Hindlimb muscle (tissue), 1 donor: ENCODE measurements at places on chromosomes 3 and 15. TPM values are rescaled to one million over a fixed set of nuclear protein-coding genes. Genes with fewer than 3 reads are reported as not detected.
A peak's percentile ranks its signal among the peaks of the same experiment; 100 is the strongest.

DNA sequence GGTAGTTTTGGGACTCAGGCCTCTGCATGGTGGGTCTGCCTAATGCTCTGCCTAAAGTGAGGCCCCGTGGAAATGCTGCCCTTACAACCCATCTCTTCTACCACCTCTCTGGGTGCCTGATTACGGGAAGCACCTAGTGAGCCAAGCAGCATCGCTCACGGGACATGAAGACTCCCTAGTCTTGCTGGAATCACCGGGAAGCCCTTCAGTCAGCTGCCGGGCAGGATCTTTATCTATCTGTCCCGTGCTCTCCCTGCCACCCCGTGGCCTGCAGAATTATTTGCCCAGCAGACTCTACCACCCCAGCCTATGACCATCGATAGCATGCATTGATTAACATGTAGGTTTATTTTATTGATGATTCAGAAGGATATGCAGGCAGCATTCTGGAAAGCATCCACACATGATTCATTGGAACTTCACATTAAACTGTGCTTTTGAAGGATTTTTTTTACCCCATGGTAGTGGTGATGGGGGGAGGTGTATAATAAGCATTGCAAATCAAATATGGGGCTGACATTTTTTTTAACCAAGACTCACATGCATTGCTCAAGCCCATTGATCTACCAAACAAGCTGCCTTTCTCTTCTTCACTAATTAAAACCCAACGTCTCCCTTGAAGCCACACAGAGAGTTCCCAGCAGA is 63.1 kb downstream of the ATP2B2 start:
- DNase-seq: no peak

DNA sequence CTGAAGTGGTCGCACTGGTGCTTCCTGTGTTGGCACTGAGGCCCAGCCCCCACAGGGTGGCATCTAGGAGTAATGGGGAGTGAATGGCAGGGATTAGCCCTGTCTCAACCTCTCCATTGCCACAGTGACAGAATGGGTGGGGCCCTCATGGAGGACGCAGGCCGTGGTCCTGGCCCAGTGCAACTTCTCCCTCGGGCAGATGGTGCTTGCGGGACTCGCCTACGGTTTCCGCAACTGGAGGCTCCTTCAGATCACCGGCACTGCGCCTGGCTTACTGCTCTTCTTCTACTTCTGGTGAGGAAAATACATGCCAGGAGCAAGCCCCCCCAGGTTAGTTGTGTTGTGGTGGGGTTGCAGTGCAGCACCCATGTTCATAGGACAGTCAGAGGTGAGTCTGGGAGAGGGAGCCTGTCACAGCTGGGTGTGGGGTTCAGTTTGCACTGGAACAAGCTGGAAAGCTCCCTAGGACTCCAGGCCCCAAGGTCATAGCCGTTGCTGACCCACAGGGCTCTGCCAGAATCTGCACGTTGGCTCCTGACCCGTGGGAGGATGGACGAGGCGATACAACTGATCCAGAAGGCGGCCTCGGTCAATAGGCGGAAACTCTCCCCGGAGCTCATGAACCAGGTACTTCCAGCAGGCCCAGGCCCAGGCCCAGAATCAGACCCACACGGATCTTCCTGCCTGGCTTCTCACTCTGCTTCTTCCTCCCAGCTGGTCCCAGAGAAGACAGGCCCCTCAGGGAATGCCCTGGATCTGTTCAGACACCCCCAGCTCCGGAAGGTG is 7.0 kb upstream of the SLC22A14 start:
- DNase-seq: no peak

Gene SCN5A
- 4.1 TPM for polyA plus RNA-seq

- no peak for DNase-seq
Observed at GRCh38 chr15:39625856-39626255, 45.0 kb downstream of the THBS1 start.

DNA sequence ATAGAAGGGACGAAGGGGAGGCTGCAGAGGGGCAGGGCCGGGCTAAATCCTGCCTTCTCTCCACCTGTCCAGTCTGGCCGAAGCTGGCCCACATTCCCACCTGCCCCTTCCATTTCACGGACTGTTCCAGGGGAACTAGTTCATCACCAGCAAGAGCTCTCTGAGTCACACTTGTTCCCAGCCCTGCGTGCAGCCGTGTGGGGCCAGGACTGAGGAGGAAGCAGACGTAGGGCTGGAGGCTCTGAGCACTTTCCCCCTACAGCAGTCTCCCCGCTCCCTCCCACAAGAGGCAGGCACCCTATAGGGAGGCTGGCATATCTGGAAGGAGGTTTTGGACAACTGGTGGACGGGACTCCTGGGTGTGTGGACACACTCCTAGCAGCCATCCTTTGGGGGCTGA is 3.0 kb downstream of the ITIH4 start:
- DNase-seq: no peak

GRCh38 chr3:113243846-113244245 is 32.5 kb downstream of the BOC start:
- no peak for DNase-seq

- DNase-seq: no peak
Observed at GRCh38 chr15:92903631-92903965, 3.5 kb downstream of the CHD2 start.

Gene RPP25
- 1.1 TPM for polyA plus RNA-seq

DNA sequence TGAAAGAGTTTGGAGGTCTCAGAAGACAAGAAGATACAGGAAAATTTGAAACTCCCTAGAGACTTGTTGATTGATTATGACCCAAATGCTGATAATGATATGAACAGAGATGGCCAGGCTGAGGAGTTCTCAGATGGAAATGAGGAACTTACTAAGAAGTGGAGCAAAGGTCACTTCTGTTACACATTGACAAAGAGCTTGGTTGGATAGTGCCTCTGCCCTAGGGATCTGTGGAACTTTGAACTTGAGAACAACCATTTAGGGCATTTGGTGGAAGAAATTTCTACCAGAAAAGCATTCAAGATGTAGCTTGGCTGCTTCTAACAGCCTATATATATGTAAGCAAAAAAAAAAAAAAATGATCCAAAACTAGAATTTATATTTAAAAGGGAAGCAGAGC is 48.9 kb upstream of the NAALADL2 start:
- DNase-seq: no peak

DNA sequence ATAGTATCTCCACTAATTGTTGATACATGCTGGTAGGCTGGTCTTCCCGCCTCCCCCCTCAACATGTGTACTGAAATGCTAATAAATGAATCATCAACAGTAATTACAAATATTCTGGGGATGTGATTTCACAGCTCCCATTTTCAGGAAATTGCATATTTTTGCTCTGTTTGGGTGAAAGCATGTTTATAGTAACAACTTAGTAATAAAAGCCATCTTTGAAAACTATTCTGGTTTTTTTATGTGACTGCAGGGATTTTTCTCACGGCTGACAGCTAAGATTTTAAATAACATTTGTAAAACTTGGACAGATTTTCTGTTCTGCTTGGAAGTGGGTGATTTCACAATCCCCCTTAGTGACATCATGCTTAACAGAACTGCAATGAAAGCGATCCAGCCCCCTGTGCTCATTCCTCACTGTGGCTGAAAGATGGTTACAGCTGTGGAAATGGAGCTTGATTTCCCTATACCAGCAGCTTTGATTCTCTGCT is 25.6 kb upstream of the FAM174B start:
- peak; percentile 82 for DNase-seq

Gene CCR1
- 3.1 TPM for polyA plus RNA-seq

- DNase-seq: no peak
Observed at GRCh38 chr3:16768956-16769355, 115.8 kb upstream of the PLCL2 start.

GRCh38 chr3:142929890-142930289 is 33.6 kb downstream of the PAQR9 start:
- no peak for DNase-seq

DNA sequence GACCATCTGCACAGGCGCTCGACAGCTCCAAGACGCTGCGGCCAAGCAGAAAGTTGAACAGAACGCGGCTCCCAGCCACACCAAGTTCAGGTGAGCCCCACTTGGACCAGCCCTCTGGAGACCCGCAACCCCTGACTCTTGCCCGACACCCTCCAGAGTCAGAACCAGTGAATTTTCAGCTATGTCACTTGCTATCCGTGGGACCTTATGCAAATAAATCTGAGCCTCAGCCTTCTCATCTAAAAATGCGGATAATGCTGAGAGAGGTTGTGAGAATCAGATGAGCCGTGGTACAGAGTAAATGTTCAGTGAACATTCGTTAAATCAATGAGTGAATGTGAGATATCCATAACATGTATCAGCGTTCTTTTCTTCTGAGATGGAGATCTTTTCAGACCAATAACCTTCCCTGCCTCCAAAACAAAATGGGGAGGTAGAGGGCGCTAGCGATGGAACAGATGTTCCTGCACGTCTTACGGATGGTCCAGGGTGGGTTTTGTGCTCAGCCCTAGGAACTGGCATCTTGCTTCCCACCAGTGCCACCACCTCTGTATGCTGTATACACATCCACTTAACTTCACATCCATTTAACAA is 524 bp downstream of the MRPS11 start:
- DNase-seq: no peak

- no peak for DNase-seq
Observed at GRCh38 chr3:16437640-16438039, 75.9 kb downstream of the RFTN1 start.

DNA sequence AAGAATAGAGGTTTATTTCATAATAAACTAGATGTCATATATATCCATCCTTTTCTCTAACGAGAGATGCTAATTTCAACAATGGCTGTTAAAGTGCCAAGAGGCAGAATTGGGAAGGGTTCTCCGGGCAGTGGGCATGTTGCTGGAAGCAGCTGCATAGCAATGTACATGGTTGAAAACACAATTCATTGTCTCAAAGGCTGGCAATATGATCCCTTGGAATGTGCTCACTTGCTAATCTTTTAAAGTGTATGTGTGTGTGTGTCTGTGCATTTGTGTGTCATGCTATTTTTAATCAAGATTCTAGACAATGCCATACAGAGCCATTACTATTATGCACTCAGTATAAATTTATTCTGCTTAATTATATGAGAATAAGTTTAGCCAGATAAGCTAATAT is 1020.3 kb downstream of the NAALADL2 start:
- no peak for DNase-seq

GRCh38 chr3:72458375-72458774 is 389.9 kb downstream of the SHQ1 start:
- no peak for DNase-seq

Gene PSTPIP1
- 2.5 TPM for polyA plus RNA-seq

- DNase-seq: no peak
Observed at GRCh38 chr15:32739522-32740063, 21.8 kb downstream of the GREM1 start.

- DNase-seq: no peak
Observed at GRCh38 chr3:38382506-38383080, 36.0 kb downstream of the XYLB start.

DNA sequence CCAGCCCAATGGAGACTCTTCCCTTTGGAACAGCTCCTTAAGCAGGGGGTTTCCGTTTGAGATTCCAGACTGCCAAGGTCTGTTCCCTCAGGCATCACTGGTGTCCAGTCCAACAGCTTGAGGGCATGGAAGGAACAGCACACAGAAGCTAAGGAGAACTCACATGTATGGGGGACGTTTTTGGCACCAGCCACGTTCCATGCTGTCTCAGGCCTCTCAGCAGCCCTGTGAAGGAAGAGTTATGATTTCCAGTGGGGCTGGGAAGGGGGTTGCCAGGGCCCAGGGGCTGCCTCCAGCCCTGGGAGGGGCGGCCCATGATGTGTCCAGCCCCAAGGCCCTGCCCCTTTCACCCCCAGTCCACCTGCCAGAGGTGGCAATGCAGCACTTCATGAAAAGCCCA is 7.5 kb upstream of the RHO start:
- DNase-seq: no peak

Gene CISH
- polyA plus RNA-seq: 16.5 TPM

Gene HMG20A
- 51.4 TPM for polyA plus RNA-seq

Gene NPAP1
- polyA plus RNA-seq: not detected

DNA sequence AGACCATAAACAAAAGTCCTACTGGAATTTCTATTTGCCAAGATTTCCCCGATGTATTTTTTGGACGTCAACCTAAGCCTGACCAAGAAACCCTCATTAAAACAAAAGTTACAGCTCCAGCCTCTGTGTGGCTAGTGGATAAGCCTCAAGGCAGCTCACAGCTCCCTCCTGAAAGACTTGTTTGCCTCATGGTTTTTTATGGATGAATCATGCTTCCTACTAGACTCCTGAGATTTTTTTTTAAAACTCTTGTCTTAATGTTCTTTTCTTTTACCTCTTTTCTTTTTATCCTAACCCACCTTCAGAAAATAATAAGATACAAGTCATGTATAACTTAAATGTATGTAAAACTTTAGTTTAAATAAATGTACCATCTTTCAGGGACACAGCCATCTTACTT is 52.4 kb downstream of the SUCNR1 start:
- DNase-seq: no peak

DNA sequence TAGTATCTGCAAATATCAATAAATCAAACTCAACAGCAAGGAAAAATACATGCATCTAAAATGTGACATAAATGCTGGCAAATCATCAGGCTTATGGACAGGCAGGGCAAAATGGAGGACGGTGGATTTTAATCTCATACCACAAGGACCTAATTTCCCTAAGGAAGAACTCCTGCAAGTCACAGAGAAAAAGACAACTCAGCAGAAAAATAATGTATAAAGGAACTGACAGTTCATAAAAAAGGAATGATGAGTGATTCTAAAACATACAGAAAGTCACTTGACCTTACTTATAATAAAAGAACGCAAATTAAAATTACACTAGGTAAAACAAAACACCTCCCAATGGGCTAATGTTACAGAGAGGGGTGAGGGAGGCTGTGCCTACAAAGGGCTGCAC is 17.2 kb downstream of the TUBGCP5 start:
- no peak for DNase-seq

Gene TCTA
- polyA plus RNA-seq: 21.3 TPM

Gene C15orf40
- 17.9 TPM for polyA plus RNA-seq

Gene IL5RA
- polyA plus RNA-seq: not detected

GRCh38 chr15:35182841-35183479 is 97.9 kb upstream of the NANOGP8 start:
- DNase-seq: no peak

Gene CLDN18
- 0.44 TPM for polyA plus RNA-seq

Gene RPS27L
- 50.1 TPM for polyA plus RNA-seq

- DNase-seq: no peak
Observed at GRCh38 chr3:194283221-194284006, 67.7 kb downstream of the CPN2 start.

Gene SH3GL3
- polyA plus RNA-seq: 3.9 TPM

Gene PRSS50
- not detected for polyA plus RNA-seq

Gene PTX3
- polyA plus RNA-seq: 10.1 TPM

DNA sequence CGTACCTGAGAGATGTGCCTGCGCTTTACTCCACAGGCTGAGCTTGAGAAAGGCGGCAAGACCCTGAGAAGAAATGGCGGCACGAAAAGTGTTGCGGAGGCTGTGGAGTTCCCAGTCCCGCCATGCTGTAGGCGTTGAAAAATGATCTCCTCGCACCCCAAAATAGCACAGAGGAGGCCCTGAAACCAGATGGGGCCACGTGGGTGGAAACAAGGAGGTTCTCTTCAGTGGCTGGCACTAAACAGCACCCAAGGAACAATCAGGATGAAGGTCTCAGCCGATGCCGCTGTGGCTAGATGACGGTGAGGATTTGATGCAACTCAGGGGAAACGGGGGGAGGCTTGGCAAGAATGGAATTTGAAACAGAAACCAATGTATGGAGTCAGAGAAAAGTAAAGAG is 57.3 kb downstream of the TMEM212 start:
- DNase-seq: no peak
